ENCODE measurements at places on chromosomes 1 and 21. TPM values are rescaled to one million over a fixed set of nuclear protein-coding genes. Genes with fewer than 3 reads are reported as not detected.

GRCh38 chr1:43348343-43348808 lies 10.4 kb upstream of the CDC20 start:
- peak; percentile 39 for DNase-seq

GRCh38 chr1:164678136-164678700 lies 119.2 kb downstream of the PBX1 start:
- DNase-seq: no peak

Gene RGS1
- not detected for total RNA-seq

Gene MFAP2
- 51.9 TPM for total RNA-seq

GRCh38 chr1:154975409-154976059 lies 1.1 kb downstream of the CKS1B start:
- peak; percentile 73 for DNase-seq

- DNase-seq: no peak
Observed at GRCh38 chr1:208557046-208557722, 313.0 kb upstream of the PLXNA2 start.

DNA sequence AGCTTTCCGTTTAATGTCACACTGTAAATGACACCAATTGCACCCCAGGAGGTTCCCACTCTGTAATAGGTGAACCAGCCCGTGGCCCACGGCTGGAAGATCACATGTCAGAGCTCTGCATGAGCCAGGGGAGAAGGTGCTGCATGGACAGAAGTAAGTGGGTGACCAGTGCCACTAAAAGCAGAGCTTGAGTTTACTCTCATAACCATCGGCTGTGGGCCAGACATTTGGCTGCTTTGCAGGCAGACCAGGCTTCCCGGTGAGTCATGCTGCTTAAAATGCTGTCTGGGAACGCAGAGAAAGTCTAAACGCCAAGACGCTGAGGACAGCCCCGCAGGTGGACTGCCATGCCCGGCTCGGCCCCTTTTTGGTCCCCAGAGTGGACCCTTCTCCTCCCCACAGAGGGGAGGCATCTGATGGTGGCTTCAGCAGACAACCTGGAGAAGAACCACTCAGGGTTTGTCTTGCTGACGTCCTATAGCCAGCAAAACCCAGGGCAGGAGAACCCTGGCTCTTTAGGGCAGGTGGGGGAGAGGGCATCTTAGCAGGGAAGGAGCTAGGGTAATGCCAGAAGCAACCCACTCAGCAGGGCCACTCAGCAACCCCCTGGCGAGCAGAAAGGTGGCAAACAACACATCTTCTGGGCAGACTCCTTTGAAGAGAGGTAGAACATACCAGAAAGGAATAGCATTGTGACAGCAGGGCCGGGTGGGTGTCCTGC lies 7.3 kb downstream of the KIAA2013 start:
- DNase-seq: peak; percentile 77

Gene ACTN2
- total RNA-seq: 276 TPM

Gene KCNK2
- not detected for total RNA-seq

DNA sequence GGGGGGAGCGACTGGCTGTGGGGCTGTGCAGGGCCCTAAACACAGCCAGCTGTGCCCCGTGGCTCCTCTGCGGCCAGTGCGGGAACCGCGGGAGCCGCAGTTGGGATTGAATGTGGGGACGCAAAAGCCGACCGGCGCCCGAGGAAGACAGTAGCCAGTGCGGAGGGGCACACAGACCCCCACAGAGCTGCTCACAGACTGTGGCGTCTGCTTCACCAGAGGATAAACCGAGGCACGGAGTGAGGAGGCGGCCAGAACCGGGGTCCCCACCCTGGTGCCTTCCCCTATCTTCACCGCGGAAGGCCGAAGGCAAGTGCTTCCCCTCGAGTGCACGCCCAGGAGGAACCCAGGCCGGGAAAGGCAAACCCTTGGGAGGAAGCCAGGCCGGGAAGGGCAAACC lies 8.7 kb upstream of the TMEM52 start:
- DNase-seq: no peak

- DNase-seq: peak; percentile 83
Observed at GRCh38 chr1:6246497-6247467, 2.8 kb downstream of the HES3 start.

- no peak for DNase-seq
Observed at GRCh38 chr1:101849356-101849755, 147.4 kb downstream of the OLFM3 start.

Gene FAM72B
- 1.0 TPM for total RNA-seq

DNA sequence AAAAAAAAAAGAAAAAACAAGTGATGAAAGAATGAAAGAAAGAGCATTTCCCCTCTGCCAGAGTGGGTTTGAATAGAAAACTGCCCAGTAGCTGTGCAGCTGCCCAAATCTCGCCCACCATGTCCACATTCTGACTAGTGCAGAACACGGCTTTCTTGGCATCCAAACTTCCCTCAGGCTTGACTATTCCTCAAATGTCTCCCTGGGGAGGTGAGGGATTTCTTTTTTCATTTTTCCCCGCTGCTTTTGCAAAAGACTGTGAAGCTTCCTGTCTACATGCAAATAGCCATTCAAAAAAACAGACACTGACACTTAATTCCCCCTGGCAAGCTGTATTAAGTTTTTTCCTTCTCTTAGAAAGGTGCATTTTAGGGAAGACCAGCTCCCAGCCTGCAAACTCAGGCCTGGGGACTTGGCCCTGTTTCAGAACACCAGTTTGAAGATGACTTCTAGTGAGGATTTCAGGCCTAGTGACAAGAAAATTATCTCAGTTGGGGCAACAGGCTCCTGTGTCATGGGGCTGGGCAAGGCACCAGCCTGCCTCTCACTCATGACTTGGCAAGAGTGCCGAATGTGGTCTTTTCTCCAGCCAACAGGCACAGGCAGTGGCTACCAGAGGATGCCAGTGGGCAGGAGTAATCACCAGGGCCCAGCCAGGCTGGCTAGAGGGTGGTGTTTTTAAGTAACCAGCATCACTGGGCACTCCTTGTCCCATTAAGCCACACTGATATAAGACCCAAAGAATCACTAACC lies 178.1 kb upstream of the NFIA start:
- DNase-seq: peak; percentile 59

DNA sequence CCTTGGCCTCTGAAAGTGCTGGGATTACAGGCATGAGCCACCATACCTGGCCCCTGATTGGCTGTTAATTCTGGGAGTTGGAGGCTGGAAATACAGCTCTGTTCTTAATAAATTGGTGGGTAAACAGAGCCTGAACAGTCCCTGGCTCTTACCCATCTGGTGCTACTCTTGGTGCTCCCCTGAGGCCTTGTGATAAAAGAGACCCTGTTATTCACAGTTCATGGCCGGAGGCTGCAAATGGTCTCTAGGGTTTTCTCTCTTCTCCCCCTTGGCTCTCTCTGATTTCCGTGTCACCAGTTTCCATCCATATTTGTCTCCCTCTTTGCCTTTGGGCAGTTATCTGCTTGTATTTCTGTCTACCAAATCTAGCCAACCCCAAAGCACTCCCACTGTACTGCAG lies 17.2 kb downstream of the NFASC start:
- DNase-seq: no peak

- DNase-seq: no peak
Observed at GRCh38 chr21:41466024-41466820, 40.2 kb downstream of the MX1 start.

DNA sequence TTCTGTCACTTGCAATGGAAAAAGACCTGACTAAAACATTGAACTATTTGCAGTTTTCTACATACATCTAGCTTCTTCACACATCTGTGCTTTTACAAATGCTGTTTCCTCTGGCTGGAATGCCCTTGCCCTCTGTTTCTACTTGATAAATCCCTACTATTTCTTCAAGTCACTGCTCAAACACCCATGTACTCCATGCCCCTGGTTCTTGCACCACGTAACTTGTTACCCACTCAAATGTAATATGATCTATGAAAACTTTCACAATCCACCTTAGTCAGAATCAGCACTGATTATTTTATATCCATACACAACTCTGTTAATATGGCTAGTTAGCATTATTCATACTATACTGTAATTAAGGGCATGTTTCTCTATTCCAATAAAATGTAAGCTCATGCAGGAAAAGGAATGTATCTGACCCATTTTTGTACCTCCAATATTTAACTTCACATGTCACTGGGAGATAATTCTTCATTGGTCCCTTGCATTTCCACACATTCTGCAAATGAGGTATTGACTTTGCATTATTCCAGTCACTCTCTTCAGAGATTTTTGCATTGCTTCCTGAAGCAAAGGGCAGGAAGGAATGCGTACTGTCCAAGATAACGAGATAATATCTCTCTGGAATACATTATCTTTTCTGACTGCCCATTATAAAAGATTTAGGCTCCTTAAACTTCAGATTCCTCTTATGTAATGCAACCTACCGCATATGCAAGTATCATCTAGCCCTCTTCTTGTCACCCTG lies 158.3 kb downstream of the COL24A1 start:
- DNase-seq: no peak

Data from cardiac muscle cell (in vitro differentiated cells and primary cell).